ENCODE measurements at places on chromosomes 11 and 22.
A peak's percentile ranks its signal among the peaks of the same experiment; 100 is the strongest.

GRCh38 chr22:36395055-36395849 is 7.5 kb upstream of the MYH9 start:
- DNase-seq, result no peak

- no peak for DNase-seq
These were observed 114.8 kb downstream of the FAM76B start for GRCh38 chr11:95674657-95675358.

GRCh38 chr11:120210626-120211521 is at the start of gene OAF:
Gene OAF (plus strand): TSS chr11:120211032. CDS start chr11:120211280, 248 bp downstream.
- DNase-seq, result peak; percentile 6

- no peak for DNase-seq
These were observed 32.0 kb downstream of the SHANK3 start for GRCh38 chr22:50704510-50705218.

GRCh38 chr11:120827198-120827597 is 196.7 kb upstream of the TBCEL start:
- DNase-seq, result no peak

GRCh38 chr22:49820984-49821383 is 6.7 kb downstream of the BRD1 start:
- DNase-seq, result no peak

GRCh38 chr11:16788141-16789062 is 50.0 kb downstream of the C11orf58 start:
- peak; percentile 40 for DNase-seq

- DNase-seq, result no peak
These were observed 6.8 kb upstream of the PPM1F start for GRCh38 chr22:21959274-21960074.

DNA sequence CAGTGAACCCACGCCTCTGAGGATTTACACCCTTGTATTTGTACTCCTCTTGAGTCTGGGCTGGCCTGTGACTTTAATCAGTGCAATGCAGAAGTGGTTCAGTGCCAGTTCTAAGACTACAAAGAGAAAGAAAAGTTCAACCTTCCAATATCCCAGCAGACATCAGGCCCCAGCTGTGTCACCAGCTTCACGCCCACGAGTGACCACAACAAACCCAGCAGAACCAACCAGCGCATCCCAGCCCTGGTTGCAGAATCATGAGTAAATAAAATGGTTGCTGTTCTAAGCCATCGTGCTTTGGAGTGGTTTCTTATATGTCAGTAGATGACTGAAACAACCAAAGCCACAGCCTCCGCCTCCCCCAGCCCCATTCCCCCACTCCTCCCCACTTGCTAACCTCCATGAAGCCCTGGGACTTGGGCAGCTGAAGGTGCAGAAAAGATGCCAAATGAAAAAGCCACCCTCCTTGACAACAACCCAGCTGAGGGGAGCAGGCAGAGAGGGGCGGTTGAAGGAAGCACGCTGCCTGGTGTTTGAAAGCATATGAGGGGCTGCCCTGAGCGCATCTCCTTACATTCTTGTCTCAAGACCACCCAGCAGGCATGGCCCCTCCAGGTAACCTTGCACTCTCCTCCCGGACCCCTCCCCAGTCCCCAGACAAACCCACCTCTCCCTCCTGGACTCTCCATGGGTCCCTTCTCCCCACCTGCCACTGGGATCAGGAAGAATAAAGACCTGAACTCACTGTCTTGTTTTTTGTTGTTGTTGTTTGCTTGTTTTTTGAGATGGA is 20.9 kb downstream of the TSKU start:
- no peak for DNase-seq

DNA sequence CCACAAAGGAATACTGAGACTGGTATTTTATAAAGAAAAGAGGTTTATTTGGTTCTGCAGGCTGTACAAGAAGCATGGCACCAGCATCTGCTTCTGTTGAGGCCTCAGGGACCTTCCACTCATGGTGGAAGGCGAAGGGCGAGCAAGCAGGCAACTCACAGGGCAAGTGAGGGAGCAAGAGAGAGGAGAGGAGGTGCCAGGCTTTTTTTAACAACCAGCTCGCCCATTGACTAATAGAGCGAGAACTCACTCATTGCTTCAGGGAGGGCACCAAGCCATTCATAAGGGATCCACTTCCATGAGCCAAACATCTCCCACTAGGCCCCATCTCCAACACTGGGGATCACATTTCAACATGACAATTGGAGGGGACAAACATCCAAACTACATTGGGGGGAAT is 1.2 kb downstream of the PTS start:
- no peak for DNase-seq

- DNase-seq, result no peak
These were observed 11.9 kb upstream of the ISX start for GRCh38 chr22:35054064-35054463.

GRCh38 chr11:128231845-128232410 is 355.4 kb downstream of the ETS1 start:
- DNase-seq, result no peak

DNA sequence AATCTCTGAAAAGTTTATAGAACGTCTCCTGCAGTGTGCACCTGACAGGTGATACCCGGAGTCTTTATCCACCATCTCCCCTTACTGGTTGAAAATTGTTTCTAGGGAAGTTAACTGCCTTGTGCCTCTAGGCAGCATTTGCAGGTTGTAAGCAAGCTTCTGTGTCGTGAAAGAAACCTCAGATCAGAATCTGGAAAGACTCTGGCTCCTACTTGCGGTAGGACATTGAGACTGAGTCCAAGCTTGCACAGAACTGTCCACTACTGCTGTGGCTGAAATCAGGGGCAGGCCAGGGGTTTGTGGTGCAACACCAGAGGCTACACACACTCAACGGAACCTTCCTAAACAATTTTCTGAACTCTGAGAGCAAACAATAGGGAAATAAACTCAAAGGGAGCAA is 34.8 kb upstream of the MYOD1 start:
- DNase-seq, result no peak

DNA sequence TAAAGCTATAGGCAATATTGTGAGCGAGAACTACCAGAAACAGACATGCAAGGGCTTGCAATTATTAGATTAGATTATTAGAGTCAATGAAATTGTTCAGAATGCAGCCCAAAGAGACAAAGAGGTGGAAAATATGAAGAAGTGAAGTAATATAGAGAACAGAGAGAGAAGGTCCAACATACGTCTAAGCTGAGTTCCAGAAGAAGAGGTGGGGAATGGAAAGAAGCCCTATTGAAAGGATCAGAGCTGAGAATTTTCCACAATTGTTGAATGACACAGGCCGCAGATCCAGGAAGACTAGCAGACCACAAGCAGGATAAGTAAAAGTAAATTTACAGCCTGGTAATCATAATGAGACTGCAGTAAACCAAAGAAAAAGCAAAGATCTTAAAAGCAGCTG is 93.2 kb downstream of the EXT2 start:
- DNase-seq, result no peak
